ENCODE measurements at places on chromosomes 5 and 9. TPM values are rescaled to one million over a fixed set of nuclear protein-coding genes. Genes with fewer than 3 reads are reported as not detected.

ISOC1 gene
- 29.3 TPM for polyA plus RNA-seq

- DNase-seq = no peak
Measured at GRCh38 chr5:6342689-6343315, 35.5 kb downstream of the MED10 start.

DNA sequence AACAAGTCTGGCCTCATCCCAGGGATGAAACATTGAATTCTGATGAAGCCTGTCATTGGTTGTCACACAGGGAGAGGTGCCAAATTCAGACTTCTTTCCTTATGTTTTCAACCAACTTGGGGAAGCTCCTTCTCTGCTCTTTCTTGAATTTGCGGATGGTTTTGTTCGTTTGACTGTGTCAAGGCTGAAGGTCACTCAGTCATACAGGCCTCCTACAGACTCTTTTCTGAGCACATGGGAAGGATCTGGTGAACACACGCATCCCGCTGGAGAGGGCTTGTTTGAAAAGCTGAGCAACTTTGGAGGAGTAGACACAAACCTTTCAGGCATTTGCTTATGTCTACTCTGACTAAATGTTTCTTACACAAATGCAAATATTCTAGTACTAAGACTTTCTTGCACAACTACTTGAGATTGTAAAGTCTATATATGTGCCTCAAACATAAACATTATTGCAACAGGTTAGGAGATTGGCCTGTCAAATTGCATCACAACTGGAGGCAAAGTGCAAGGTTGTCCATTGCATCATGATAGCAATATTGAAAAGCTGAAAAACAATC, 151.5 kb upstream of the NR3C1 start:
- DNase-seq = no peak

CBY3 gene
- not detected for polyA plus RNA-seq

- DNase-seq = no peak
Measured at GRCh38 chr9:130635721-130636647, 28.4 kb upstream of the PRDM12 start.

GRCh38 chr9:84397822-84398221, 57.3 kb upstream of the SLC28A3 start:
- no peak for DNase-seq

GRCh38 chr9:108933231-108933717, 650 bp downstream of the ELP1 start:
- no peak for DNase-seq

DNA sequence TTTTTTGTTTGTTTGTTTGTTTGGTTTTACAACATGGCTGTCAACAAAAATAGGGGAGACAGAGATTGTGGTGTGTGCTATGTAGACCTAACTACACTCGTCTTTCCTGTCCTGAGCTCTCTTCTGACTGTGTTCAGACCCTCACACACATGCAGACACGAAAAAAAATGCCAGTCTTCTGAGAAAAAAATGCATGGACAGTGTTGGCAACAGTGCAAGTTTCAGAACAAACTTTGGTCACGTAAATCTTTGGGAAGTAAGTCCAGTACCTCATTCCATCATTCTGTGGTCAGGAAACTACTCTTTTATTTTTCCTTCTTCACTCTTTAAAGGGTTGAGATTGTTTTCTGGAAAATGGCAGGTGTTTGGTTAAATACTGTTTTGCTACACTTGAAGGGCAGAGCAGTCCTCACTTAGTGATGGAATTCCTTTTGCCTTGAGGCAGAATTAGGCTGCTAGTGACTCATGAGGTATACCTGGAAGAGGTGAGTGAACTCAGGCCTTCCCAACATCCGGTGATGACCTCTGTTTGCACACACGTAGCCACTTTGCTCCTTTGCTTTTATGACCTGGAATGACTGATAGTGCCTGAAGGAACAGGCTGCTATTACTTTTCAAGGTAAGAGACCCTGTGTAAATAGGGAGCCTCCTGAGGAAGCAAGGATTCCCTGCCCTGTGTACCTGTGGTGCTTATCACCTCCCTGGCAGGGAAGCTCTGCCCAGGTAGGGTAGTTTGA, 81.6 kb upstream of the TNFAIP8 start:
- no peak for DNase-seq

GRCh38 chr9:133371261-133371711, 4.6 kb downstream of the SURF4 start:
- DNase-seq = no peak

ITK gene
- polyA plus RNA-seq = 0.11 TPM

All from kidney (tissue), 22 donors.